ENCODE measurements at places on chromosomes 7 and 10.
A peak's percentile ranks its signal among the peaks of the same experiment; 100 is the strongest.

- no peaks in the 10 kb centered on the region for H3K36me3 ChIP-seq
- no peak overlapping the region for H3K27ac ChIP-seq
- no peak for DNase-seq
- H3K4me3 ChIP-seq = no peak overlapping the region
- no peaks in the 10 kb centered on the region for H3K27me3 ChIP-seq
- H3K4me1 ChIP-seq = no peaks in the 10 kb centered on the region
These were observed 99.7 kb downstream of the CSTF2T start for GRCh38 chr10:51599647-51600046.

- no peaks in the 10 kb centered on the region for H3K36me3 ChIP-seq
- no peak for DNase-seq
- no peaks in the 10 kb centered on the region for H3K27me3 ChIP-seq
- no peak overlapping the region for H3K27ac ChIP-seq
- no peak overlapping the region for H3K4me3 ChIP-seq
These were observed 65.2 kb downstream of the SH2D4B start for GRCh38 chr10:80602881-80603280.

- H3K4me1 ChIP-seq = no peaks in the 10 kb centered on the region
- no peaks in the 10 kb centered on the region for H3K27me3 ChIP-seq
- H3K27ac ChIP-seq = no peak overlapping the region
These were observed 47.4 kb downstream of the PPP1R17 start for GRCh38 chr7:31734456-31734855.

- peak within 1 kb of the TSS; percentile 75 for H3K4me3 ChIP-seq
- peaks cover 5% of the 10 kb centered on the region for H3K27me3 ChIP-seq
- peak; percentile 72 for DNase-seq
- H3K36me3 ChIP-seq = no peaks in the 10 kb centered on the region
These were observed at the start of gene PRKAR2B for GRCh38 chr7:107044347-107045194. PRKAR2B (plus strand) TSS chr7:107044705; CDS start chr7:107044908, 203 bp downstream.

DNA sequence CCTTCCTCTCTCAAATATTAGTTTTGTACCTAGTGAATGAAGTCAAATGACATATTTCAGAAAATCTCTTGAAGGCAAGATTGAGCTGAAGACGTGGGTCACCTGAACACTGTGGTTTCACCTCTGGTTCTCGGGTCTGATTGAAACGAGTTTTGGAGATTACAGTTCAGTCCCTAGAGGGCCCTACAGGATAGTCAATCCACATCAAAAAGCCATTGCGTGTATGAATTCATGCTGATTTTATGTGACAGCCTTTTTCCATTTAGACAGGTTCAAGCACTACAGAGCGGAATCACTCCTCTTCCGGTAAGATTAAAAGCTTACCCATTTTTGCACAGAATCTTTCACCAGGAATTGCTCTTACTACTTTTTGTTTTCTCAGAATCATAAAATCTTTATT is 62.2 kb downstream of the VIM start:
- no peaks in the 10 kb centered on the region for H3K36me3 ChIP-seq
- H3K27ac ChIP-seq = no peak overlapping the region
- no peak overlapping the region for H3K4me3 ChIP-seq
- no peak for DNase-seq

GRCh38 chr7:127859330-127859729 is 171.9 kb downstream of the LRRC4 start:
- no peaks in the 10 kb centered on the region for H3K27me3 ChIP-seq
- no peak overlapping the region for H3K27ac ChIP-seq
- no peak overlapping the region for H3K4me3 ChIP-seq
- H3K36me3 ChIP-seq = no peaks in the 10 kb centered on the region

GRCh38 chr10:132430861-132431271 is 33.9 kb downstream of the PWWP2B start:
- H3K27me3 ChIP-seq = no peaks in the 10 kb centered on the region
- H3K36me3 ChIP-seq = no peaks in the 10 kb centered on the region
- no peak for DNase-seq
- H3K4me3 ChIP-seq = no peak overlapping the region
- peaks cover 15% of the 10 kb centered on the region for H3K4me1 ChIP-seq
- H3K27ac ChIP-seq = no peak overlapping the region

DNA sequence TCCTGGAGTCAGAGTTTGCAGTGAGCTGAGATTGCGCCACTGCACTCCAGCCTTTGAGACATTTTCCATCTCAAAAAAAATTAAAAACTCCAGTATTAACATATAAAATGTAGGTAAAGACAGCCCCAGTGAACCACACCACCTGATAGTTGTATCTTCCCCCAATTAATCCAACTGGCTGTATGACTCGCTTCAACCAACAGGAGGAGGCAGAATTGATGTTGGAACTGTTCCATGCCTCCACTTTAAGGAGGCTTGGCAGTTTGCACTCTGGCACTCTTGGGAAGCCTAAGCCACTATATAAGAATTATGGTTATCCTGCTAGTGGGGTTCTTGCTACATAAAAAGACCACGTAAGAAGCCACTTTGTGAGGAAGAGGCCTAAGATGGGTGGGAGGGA is 72.7 kb downstream of the STK17A start:
- H3K27me3 ChIP-seq = no peaks in the 10 kb centered on the region
- no peaks in the 10 kb centered on the region for H3K36me3 ChIP-seq
- no peak for DNase-seq
- peaks cover 26% of the 10 kb centered on the region for H3K4me1 ChIP-seq
- no peak overlapping the region for H3K4me3 ChIP-seq
- H3K27ac ChIP-seq = no peak overlapping the region
